ENCODE measurements at places on chromosomes 3 and 15.

DNA sequence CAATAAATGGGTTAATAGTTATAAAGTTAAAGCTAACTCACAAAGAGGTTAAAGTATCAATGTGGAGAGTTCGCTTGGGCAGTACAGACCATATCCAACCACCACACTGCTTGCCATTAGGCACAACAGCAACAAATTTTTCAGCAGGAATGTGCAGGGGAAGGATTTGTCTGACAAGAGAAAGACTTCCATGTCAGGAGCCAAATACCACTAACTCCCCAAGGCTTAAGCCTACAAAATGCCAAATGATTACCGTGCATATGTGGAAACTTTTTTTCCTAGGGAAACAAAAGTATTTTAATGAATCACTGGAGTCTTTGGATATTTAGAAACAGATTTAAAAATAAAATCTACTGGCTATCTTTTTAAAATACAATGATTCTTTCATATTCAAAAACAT, 8.1 kb downstream of the VGLL3 start:
- DNase-seq = no peak

DNA sequence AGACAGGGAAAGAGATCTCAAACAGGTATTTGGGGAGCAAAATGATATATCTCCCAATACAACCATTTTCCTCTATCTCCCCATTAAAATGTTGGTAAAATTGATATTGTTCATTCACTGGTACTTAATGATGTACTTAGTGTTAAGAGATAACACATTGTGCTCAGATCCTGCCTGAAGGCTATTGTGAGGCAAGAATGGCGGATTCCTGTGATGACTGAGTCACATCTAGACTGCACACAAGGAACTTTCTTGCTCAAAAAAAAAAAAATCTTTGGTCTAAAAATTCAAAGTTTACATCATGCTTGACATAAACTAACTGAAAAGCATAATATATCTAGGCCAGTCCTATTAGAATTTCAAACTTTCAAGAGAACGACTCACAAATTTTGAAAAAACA, 171.1 kb upstream of the TTC14 start:
- no peak for DNase-seq

GRCh38 chr3:118445036-118445435, 589.6 kb downstream of the IGSF11 start:
- no peak for DNase-seq

DNA sequence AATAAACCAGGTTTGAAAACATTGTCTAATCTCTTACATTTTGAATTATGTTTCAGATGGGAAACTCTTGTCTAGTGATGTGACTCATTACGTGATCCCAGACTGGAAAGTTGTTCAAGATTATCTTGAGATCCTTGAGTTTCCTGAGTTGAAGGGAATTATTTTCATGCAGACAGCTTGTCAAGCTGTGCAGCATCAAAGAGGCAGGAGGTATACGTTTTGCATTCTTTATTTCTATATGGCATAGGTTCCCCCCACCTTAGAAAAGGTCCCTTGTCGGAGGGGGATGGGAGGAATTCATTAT, 1.5 kb downstream of the DIS3L start:
- DNase-seq = peak; percentile 44

DNA sequence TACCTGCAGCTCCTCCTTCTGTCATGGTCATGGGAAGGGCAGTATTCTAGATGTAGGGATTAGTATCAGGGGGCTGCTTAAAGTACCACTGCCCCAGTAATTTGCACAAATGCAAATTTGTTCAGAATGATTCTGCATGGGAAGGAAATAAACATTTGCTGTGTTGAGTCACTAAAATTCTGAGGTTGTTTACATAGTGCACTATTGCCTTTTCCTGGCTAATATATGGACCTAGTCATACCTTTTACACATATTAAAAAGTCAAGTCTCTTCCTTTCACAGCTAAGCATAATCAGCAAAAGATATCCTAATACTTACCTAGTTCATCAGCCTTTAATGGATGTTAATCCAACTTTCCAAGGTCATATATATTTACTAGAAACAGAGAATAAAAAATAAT, 746.4 kb upstream of the NR2F2 start:
- DNase-seq = no peak

DNA sequence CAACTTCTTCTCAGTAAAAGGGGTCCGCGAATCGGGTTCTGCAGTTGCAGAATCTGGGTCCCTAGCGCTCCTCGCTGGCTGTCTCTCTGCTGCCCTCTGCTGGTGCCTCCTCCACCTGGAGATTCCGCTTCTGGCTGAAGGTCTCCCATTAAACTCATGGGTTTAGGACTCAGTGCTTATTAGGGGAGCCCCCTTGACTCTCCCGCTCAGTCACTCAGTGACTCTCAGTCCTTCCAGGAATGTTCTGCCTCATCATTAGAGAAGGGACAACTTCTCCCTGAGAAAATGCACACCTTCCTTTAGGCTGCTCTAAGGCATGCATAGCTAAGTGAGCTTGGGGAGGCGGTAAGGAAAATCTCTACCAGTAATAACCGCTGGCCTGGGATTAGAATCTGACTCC, 7.1 kb downstream of the CPN2 start:
- DNase-seq = peak; percentile 50

DNA sequence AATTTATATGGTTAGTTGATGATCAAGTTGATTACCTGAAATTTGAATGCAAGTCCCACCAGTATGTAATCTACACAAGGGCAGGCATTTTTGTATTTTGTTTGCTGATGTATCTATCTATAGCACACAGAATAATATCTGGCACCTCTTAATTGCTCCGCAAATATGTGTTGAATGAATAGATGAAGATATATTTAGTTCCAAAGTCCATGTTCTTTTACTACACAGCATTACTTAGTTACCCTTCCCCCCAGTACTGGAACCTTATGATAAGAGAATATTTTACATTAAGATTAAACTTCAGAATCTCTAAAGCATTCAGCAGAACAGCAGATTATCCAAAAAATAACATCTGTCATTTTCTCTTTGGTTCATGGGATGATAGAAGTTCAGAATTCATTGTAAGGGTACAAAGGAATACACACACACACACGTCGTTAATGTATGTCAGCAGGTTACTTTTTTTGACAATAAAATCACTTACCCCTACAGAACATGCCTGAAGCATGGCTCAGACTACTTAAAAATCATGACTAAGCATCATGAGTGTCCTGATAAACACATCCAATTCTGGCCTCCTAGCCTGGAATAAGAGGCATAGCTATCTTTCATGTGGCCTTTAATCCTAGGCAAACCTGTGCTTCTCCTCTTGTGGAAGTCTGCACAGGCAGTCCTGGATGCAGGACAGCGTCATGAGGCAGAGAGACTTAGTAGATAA, 148.9 kb upstream of the TBC1D5 start:
- DNase-seq = no peak

DNA sequence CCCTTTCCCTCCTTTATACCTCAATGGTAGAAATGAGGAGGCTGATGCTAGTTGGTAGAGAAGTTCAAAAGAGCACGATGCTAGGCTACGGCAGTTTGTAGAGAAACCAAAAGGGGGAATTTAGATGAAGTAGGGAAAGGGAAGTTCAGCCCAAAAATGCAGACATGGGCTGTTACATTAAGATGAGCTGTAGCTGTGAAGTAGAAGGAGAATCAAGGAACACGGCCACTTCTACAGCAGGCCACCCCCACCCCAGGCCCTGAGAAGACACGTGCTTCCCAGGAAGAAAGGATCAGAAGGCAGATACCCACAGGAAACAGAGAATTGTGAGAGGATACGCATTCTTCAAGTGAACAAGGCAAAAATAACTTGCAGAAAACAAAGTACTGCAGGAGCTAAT, 2.1 kb upstream of the PARP14 start:
- DNase-seq = no peak

GRCh38 chr3:193190146-193190786, 50.8 kb upstream of the PLAAT1 start:
- peak; percentile 99 for DNase-seq

DNA sequence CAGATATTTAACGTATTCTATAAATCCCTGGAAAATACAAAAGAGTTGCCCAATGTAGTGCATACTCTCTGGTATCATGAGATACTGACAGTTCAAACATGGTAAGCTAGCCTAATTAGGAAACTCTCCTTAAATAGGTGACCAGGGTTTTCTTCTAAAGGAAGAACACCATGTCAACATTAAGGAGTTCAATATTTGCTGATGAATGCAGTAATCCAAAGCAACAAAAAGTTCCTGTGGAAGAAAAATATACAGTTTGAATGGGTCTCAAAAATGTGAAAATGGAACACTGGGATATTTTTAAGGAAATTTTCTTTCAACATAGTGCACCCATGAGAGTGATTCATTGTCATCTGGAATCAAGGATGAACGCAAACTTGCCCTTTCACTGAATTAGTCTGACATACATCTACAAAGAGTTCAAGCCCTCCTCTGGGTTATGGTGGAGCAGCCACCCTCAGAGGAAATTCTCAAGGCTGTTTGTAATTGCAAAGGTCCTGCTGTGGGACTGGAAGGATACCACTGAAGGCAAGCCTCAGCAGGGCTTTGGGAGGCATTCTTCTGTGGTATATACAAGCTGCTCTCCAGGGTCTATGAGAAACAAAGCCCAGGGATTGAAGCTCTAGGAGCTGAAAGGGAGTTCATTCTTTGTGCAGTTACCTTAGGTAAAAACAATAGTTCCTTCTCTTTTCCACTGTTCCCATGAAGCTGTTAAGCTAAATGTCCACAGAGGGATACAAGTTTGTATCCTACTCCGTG, 700.3 kb downstream of the TUSC7 start:
- no peak for DNase-seq
